ENCODE measurements at places on chromosomes 7 and 10.
A peak's percentile ranks its signal among the peaks of the same experiment; 100 is the strongest.

GRCh38 chr7:97346349-97346748, 228.9 kb downstream of the SDHAF3 start:
- no peak for DNase-seq

DNA sequence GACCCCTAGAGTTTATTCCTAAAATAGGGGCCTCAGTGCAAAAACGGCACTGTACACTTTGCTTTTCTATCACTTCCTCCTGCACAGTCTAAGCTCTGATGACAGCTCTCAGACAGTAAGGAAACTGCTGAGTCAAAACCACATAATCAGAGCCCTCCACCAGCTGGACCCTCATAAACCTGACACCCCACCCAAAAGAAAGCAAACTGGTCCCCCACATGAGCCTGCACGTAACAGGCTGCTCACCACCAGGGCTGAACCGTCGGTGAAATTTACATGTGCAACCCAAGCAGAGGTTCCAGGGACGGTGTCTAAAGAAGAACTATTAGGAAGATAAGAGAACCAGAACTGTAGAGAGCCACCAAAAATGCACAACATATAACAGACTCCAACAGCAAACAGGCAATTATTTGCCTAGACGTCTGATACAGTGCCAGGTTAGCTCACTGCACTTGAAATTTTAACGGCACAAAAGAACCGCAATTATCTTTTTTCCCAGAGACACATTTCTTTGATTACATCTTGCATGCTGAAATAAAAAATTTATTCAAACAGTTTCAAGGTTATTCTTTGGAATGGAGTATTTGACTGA, 19.6 kb downstream of the SGMS1 start:
- DNase-seq, result no peak

GRCh38 chr7:28556025-28556424, 143.7 kb downstream of the CREB5 start:
- no peak for DNase-seq

GRCh38 chr7:144863320-144863647, 27.4 kb upstream of the TPK1 start:
- DNase-seq, result no peak

- peak; percentile 50 for DNase-seq
Observed at GRCh38 chr10:78567680-78568455, 500.9 kb upstream of the ZMIZ1 start.

DNA sequence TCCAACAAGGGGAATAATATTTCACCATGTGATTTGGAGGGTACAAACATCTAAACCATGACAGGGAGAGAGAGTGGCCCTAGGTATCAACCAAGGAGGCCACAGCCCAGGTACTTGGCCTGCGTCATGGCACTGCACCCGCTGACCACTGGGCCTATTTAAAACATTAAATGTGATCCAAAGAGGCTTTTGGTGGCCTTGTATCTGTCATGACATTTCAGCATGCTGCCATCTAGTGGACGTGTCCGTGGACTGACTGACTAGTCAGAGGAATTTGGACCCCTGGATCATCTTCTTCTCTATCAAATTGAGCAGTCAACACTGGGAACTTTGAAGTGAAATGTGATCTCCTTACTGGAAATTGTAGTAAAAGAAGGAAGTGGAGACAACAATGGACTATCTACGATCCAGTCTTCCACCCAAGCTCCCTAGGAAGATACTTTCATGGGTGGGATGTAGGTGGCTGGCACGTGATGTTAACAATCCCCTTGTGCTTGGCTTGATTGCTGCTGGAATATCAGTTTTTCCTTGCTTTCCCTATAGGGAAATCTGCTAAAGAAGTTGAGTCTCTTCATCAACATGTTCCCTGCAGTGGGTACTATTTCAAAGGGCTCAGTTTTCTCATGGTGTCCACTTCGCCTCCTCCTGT, 24.6 kb upstream of the ITGA8 start:
- DNase-seq, result peak; percentile 49

- DNase-seq, result no peak
Observed at GRCh38 chr10:5526691-5527331, 2.0 kb downstream of the CALML3 start.

GRCh38 chr7:85343484-85343883, 156.6 kb upstream of the SEMA3D start:
- DNase-seq, result no peak

DNA sequence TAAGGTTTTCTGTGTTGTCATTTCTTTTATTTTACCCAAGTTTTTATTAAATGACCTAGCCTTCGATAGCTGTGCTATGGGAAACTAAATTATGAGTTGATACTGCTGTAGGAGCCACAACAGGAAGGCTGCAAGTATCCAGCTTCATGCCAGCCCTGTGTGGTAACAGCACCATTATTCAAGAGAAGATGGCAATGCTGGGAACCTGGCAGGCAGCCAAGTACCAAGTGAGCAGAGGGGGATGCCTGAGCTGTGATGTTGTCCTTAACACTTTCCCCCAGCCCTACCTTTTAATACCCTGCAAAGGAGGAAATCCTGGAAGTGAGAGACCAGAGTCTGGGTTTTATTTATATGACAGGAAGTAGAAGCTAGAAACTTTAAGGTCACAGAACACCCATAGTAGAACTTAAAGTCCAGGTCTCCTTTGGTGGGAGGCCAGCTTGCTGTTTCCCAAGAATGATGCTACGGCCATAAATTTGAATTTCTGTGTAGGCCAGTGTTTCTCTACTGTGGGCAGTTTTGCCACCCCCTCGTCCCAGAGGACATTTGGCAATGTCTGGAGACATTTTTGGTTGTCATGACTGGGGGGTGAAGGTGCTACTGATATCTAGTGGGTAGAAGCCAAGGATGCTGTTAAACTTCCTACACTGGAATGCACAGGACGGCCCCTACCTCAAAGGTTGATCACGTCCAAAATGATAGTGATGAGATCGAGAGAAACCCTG, 9.2 kb upstream of the ATXN7L1 start:
- no peak for DNase-seq

- DNase-seq, result no peak
Observed at GRCh38 chr7:92785923-92786322, 50.5 kb downstream of the CDK6 start.

GRCh38 chr7:7944619-7945282, 23.8 kb upstream of the GLCCI1 start:
- no peak for DNase-seq

- no peak for DNase-seq
Observed at GRCh38 chr7:30182814-30183213, 48.0 kb downstream of the MTURN start.

- DNase-seq, result peak; percentile 47
Observed at GRCh38 chr7:127393368-127394058, 1.0 kb upstream of the ZNF800 start.

- DNase-seq, result no peak
Observed at GRCh38 chr10:106712988-106713387, 451.5 kb downstream of the SORCS1 start.

GRCh38 chr7:29019896-29020295, 61.8 kb upstream of the TRIL start:
- no peak for DNase-seq

- no peak for DNase-seq
Observed at GRCh38 chr7:104794154-104794553, 219.9 kb upstream of the KMT2E start.

- no peak for DNase-seq
Observed at GRCh38 chr7:77335581-77335980, 80.6 kb downstream of the GSAP start.

- peak; percentile 37 for DNase-seq
Observed at GRCh38 chr7:111198255-111198654, 107.3 kb downstream of the LRRN3 start.

GRCh38 chr7:142827951-142828500, 26.9 kb upstream of the EPHB6 start:
- DNase-seq, result no peak

DNA sequence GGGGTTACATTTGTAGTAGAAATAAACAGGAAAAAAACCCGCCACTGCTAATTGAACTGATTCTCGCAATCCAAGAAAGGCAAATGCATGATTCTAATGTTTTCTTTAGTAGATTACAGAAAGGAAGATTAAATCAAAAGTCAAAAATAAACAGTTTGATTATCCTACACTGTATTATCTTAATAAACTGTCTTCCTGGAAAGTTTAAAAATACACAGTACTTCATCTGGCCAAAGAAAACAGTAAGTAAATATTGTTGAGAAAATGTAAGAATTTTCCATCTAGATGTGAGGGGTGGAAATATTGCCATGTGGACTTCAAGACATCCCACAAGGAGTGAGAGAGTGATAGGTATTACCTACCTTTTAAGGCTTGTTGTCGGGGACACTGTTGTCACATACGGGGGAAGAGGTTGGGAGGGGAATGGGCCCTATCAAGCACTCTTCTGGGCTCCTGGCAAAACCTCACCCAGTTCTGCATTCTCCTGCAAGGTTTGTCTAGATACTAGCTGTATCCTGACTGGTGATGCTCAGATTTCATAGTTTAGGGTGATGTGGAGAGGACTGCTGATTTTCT, 17.8 kb downstream of the GRK5 start:
- DNase-seq, result no peak

GRCh38 chr7:82548141-82548688, 104.6 kb upstream of the CACNA2D1 start:
- no peak for DNase-seq

DNA sequence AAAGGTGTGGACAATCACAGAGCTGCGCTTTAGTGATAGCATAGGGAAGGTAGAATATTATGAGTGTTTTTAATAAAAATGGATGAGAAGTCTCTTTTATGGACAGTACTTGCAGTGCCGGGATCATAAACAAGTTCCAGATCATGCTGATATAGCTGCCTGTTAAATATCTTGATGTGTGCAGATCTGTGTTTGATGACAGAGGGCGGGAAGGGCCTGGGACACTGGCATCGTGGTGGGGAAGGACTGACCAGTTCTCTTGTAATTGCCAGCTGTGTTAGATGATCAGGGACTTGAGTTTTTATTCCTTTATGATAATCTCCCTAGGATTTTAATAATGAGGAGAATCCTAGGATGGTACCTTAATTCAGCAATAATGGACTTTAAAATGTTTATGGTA, 14.6 kb downstream of the SND1 start:
- no peak for DNase-seq
